ENCODE measurements at places on chromosomes 7 and 10. TPM values are rescaled to one million over a fixed set of nuclear protein-coding genes. Genes with fewer than 3 reads are reported as not detected.

DNA sequence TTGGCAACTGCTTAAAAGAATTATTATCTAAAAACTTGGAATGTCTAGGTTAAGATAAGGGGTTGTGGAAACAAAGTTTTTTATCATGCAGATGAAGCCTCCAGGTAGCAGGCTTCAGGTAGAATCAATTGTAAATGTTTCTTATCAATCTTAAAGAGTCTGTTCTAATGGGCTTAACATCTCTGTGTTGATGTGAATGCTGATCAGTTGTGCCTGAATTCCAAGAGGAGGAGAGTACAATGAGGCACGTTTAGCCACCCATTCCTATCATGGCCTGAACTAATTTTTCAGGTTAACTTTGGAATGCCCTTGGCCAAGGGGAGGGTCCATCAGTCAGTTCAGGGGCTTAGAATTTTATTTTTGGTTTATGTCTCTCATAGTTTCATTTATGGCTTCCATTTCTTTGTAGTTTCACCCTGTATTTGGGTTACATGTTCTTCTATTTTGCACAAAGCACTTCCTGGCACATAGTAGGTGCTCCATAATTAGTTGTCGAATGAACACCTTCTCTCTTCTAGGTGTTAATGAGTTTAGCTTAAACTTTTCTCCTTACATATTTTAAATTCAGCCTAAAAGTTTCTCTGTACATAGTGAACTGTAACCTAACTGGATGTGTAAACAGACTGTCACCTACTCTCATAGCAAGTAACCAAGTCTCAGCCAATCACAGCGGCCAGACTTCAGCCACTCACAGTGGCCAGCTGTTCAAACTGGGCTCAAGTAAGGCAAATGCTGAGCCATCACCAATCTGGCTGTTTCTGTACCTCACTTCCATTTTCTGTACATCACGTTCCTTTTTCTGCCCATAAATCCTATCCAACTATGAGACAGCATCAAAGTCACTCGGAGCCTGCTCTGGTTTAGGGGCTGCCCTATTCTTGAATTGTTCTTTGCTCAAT lies 34.7 kb downstream of the ALOX5 start:
- H3K4me1 ChIP-seq, result 0 out of 2 replicates have a peak, but pooled peaks cover 4% of the 10 kb centered on the region
- DNase-seq, result no peak
- no peaks in the 10 kb centered on the region for H3K27me3 ChIP-seq
- no peaks in the 10 kb centered on the region for H3K36me3 ChIP-seq

- no peak overlapping the region for H3K4me3 ChIP-seq
- H3K36me3 ChIP-seq, result no peaks in the 10 kb centered on the region
- DNase-seq, result peak; percentile 51
- H3K27ac ChIP-seq, result peak overlapping the region; percentile 59
Measured at GRCh38 chr10:50851884-50852671, 33.3 kb downstream of the A1CF start.

DNA sequence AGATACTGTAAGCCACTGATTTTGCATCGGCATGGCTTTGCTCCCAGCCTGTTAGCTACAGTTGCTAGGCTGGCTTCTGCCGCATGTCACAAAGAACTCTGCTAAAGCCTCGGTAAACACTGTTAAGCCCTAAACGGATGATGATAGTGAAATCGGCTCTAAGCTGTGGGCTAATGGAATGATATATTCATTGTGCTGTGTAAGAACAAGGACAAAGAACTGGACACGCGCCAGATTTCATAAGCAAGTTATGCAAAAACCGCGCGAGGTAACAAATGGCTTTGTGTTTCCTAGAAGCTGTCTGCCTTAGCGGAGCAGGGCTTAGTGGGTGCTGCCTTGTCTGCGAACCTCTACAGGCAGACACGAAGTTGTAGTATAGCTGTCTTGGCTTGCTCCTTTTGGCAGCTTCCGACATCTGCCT lies 331.3 kb upstream of the COBL start:
- peaks cover 15% of the 10 kb centered on the region for H3K4me1 ChIP-seq
- H3K4me3 ChIP-seq, result peak overlapping the region; percentile 29
- H3K27ac ChIP-seq, result peak overlapping the region; percentile 64
- DNase-seq, result peak; percentile 82
- no peaks in the 10 kb centered on the region for H3K36me3 ChIP-seq

PDGFA gene
- total RNA-seq, result 78.5 TPM

DNA sequence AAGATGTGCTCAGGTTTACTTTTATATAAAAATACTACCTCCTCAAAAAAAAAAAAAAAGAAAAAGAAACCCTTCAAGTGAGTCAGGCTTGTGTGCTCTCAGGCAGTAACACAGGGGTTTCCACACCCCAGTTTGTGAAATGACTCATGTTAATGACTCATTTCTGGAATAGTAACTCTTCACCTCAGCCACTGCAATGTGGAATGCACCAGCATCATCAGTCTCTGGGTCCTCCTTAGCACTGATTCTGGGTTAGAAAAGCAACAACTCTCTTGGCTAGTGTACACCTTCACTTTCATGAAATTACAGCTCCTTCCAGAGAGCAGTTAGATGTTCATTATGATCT lies 110.6 kb downstream of the EMX2 start:
- DNase-seq, result no peak
- H3K4me1 ChIP-seq, result no peaks in the 10 kb centered on the region
- no peaks in the 10 kb centered on the region for H3K36me3 ChIP-seq
- H3K4me3 ChIP-seq, result no peak overlapping the region

FFAR4 gene
- total RNA-seq, result 2.7 TPM

- H3K4me1 ChIP-seq, result 0 out of 2 replicates have a peak, but pooled peaks cover 5% of the 10 kb centered on the region
- no peaks in the 10 kb centered on the region for H3K36me3 ChIP-seq
- DNase-seq, result no peak
- H3K27ac ChIP-seq, result no peak overlapping the region
Measured at GRCh38 chr7:17401791-17402627, 103.6 kb downstream of the AHR start.

TMEM176B gene
- 31.4 TPM for total RNA-seq

DNA sequence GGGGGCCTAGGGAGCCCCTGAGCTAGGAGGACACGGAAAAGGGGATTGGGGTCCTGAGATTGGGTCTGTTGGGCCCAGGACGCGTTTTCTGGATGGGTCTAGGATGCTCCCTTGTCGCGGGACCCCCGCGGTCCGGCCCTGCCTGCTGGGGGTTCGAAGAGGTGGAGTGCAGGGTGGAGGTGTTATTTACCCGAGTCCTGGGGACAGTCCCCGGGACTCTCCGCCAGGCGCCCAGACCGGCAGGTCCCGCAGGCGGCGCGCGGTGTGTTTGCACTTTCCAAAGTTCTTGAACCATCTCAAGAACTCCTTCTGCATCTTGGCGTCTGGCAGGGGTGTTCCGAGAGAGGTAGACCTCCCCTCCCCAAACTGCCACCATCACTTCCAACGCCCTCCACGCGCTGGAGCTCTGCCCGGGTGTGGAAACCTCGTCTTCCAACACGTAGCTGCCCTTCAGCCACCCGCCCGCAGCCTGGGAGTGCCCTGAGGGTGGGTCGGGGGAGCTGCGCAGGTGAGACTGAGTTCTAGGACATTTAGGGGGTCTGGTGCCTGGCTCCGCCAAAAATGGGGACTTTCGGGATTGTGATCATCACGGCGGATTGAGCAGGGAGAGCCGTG lies 569 bp downstream of the CAV1 start:
- peaks cover 10% of the 10 kb centered on the region for H3K4me1 ChIP-seq
- H3K36me3 ChIP-seq, result no peaks in the 10 kb centered on the region
- H3K27me3 ChIP-seq, result no peaks in the 10 kb centered on the region
- H3K4me3 ChIP-seq, result peak overlapping the region; percentile 60

GRCh38 chr7:114979803-114980507 lies 58.1 kb downstream of the MDFIC start:
- no peak overlapping the region for H3K27ac ChIP-seq
- no peaks in the 10 kb centered on the region for H3K36me3 ChIP-seq
- DNase-seq, result no peak
- H3K4me3 ChIP-seq, result no peak overlapping the region
- H3K4me1 ChIP-seq, result no peaks in the 10 kb centered on the region
- H3K27me3 ChIP-seq, result no peaks in the 10 kb centered on the region

PITX3 gene
- not detected for total RNA-seq

TAS2R5 gene
- total RNA-seq, result 1.7 TPM

- no peaks in the 10 kb centered on the region for H3K27me3 ChIP-seq
- no peak overlapping the region for H3K27ac ChIP-seq
- no peaks in the 10 kb centered on the region for H3K4me1 ChIP-seq
- H3K36me3 ChIP-seq, result no peaks in the 10 kb centered on the region
Measured at GRCh38 chr7:137692399-137692798, 154.4 kb downstream of the DGKI start.

GRCh38 chr7:725223-726005 lies 1.1 kb upstream of the DNAAF5 start:
- no peaks in the 10 kb centered on the region for H3K27me3 ChIP-seq
- peaks cover 14% of the 10 kb centered on the region for H3K4me1 ChIP-seq
- peak overlapping the region; percentile 87 for H3K4me3 ChIP-seq
- peaks cover 7% of the 10 kb centered on the region for H3K36me3 ChIP-seq
- peak overlapping the region; percentile 50 for H3K27ac ChIP-seq

Data from Caco-2 (cell line).